ENCODE measurements at places on chromosomes 5 and 9.

DNA sequence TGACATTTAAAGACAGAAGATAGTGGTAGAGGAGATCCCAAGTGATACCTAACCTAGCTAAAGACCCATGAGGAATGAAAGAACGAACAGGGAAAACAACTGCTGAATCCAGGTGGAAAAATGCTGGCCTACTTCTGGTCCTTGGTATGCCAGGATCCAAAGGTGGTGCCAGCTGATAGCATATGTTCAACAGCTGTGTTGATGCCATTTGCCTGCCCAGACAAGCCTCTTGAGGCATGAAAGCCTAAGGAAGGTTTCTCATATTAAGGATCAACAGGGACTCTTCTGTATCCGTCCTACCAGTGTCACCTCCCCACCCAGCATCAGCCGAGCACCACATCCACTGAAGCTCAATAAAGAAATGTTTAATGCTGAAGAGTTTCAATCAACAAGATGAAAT, 225.7 kb upstream of the DMRT1 start:
- no peak for DNase-seq

GRCh38 chr5:175516933-175517823, 38.8 kb downstream of the SFXN1 start:
- no peak for DNase-seq

DNA sequence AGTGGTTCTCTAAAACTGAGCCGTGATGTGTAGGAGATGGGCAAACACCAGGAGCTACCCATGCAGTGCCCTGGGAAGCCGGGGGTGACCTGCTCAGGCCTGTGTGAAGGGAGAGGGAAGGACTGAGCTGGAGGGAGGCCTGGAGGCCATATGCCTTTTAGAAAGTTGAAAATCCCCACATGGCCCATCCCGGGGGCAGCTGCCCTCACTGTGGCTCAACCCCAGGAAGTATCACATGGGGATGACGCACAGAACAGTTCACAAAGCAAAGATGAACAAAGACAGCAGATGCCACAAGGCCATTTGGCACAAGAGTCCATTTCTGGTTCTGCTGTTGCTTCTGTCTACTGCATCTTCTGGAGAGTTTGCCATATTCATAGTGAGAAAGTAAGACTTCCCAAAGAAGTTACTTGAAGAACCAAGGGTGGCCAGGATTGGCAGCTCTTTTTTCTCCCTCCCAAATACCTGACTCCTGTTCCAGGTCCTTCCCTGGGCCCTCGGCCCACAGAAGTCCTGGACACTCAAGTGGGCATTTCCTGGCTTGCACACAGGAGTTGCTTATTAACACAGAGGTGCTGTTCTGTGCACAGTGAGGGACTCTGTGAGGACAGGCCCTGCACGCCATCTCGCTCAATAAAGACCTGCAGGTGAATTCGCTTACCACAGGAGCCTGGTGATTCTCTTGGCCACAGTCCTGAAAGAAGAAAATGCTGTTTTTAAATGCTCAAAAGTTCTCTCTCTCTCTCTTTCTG, 25.1 kb downstream of the ACSL6 start:
- DNase-seq = no peak

DNA sequence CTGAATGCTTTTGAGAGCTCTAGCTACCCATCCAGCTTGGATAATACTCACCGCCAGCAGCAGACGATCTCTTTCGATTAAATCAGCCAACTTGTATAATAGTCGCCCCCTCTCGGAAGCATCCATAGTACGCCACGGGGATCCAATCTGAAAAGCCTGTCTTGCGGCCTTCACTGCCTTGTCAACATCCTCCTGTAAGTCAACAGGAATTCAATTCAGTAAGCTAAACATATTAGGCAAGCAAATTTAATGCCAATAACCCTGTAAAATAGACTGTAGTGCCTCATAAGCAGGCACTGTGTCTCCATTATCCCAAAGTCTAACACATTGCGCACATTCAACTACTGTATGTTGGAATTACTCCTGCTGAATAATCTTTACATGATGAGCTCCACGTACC, 22.0 kb downstream of the ALDH1A1 start:
- DNase-seq = no peak

DNA sequence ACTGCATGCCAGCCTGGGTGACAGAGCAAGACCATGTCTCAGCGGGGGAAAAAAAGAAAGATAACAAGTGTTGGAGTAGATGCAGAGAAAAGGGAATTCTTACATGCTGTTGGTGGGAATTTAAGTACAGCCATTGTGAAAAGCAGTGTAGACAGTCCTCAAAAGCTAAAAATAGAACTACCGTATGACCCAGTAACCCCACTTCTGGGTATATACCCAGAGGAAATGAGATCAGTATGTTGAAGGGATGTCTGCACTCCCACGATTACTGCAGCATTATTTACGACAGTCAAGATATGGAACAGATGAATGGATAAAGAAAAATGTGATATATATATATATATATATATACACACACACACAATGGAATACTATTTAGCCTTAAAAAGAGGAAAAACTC, 225.3 kb upstream of the SLC24A2 start:
- DNase-seq = no peak

DNA sequence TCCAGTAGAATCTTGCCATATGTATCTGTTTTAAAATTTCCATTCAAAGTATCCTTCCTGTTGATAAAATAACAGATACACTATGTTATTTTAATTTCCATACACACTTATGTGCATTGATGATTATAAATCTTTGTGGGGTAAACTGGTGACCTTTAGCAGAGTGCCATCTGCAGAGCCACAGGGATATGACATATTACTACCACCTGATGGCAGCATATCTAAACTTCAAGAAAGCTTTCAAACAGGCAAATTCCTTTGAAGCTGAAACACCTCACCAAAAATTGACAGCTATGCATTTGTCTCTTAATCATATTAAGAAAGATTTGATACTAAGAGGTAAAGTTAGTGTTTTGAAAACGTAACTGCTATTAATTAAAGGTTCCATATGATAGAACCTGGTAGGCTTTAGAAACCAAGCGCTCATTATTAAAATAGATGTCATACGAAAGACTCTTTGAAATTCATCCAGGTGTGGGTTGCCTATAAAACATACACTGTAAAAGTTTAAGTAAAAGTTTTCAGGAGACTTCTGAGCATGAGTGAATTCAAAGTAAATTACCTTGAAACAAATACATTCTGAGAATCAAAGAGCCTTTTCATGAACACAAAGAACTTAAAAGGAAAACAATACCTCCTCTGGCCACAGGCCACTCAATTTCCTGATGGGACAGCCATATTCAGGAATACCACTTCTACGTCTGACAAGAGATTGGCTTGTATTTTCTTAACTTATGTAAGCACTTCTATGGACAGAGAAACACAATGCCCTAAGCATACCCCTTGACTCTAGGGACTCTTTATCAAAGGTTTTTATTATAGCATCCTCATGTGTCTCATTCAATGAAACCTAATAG, 93.3 kb downstream of the KIAA0825 start:
- no peak for DNase-seq

- DNase-seq = peak; percentile 33
Observed at GRCh38 chr9:89919171-89919681, 314.4 kb downstream of the GADD45G start.

- no peak for DNase-seq
Observed at GRCh38 chr9:132986640-132987620, 8.4 kb downstream of the GFI1B start.

DNA sequence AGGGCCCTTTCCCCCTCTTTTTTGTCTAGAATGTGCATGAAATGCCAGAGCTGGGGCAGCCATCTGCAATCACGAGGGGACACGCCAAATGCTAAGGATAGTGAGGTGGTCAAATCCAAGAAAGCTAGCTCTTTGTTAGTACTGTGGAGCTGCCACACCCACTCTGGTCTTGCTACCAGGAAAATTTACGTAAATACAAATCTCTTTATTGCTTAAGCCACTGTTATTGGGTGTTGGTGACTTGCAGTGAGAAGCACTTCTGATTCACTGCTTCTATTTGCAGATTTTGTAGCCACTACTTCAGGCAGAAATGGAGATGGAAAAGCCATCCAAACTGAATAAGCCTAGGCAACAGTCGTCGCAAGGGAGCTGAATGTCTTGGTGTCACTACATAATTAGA, 25.6 kb upstream of the SUSD1 start:
- no peak for DNase-seq

DNA sequence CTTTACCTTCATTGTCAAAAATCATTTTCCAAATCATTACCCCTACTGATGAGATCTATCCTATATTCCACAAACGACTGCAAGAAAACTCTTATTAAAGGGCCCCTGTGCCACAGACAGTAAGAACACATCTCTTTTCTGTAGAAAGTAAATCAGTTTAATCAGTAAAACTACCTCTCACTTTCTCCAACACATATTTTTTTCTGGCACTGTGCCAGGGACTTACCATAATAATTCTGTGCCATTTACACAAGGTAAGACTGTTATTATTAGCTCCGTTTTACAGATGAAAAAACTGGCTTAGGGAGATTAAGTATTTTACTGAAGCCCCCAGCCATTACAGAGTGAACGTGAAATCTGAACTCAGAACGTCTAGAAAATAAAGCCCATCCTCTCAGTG, 587.0 kb upstream of the COX7C start:
- DNase-seq = no peak

- no peak for DNase-seq
Observed at GRCh38 chr5:176985516-176985915, 21.1 kb downstream of the UIMC1 start.

- no peak for DNase-seq
Observed at GRCh38 chr5:39850291-39850690, 425.5 kb upstream of the DAB2 start.

DNA sequence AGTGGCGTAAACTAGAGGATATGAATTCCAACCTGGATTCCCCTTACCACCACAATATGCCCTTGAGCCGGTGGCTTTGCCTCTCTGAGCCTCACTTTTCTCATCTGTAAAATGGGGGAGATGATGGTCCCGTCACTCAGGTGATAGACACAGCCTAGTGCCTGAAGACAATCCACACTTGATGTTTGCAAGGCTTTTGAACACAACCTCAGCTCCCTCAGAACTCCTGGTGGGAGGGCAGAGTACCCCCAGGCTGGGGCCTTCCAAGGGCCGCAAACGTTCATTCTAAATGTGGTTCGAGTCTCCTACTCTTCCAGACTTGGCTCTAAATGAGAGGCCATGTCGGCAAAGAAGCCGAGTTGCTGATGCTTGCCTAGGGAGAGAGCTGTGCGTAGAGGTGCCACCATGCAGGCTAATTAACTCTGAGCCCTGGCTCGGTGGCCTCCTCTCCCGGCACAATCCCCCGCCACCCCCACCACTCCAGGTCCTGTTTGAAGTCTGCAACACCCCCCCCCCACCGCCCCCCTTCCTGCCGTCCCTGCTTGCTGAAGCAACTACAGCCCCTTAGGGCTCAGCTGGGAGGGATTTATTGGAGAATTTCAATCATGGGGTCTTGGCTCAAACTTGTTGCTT, 97.7 kb upstream of the LMX1B start:
- no peak for DNase-seq

DNA sequence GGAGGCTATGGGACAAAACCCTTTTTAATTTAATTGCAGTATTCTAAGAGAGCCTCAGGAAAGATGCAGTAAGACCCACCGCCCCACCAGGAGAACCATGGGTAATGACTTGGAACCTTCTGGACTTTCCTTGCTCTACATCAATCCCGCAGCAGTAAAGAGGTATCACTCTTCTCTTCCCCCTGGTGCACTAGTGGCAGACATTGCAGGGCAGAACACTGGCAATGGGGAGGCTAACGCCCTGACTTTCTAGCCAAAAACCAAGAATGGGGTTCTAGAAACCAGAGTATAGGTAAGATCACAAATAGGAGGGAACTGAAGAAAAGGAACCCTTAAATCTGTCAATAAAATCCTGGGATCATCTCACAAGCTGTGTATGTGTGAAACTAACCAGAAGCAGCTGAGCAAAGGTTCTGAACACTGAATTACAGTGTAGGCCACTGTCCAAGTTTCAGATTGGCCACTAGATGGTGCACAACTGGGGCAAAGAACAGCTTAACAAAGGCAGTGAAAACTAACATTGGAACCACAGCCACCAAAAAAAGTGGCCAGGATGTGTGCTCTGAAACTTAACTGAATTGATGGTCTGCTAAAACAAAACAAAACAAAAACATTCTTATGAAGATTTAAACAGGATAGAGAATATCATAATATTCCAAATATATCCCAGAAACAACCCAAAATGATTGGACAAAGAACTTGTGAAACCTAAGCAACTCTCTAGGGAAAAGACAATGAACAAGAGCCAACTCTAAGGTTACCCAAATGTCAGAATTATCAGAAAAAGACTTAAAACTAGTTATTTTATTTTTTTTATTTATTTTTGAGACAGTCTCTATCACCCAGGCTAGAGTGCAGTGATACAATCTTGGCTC, 6.6 kb upstream of the FAM151B start:
- DNase-seq = no peak

All from activated CD4-positive, alpha-beta T cell treated with anti-CD3 and anti-CD28 coated beads for 24 hours (primary cell).